COR-L47 (cell line): ENCODE measurements at places on chromosomes 4 and X.

DNA sequence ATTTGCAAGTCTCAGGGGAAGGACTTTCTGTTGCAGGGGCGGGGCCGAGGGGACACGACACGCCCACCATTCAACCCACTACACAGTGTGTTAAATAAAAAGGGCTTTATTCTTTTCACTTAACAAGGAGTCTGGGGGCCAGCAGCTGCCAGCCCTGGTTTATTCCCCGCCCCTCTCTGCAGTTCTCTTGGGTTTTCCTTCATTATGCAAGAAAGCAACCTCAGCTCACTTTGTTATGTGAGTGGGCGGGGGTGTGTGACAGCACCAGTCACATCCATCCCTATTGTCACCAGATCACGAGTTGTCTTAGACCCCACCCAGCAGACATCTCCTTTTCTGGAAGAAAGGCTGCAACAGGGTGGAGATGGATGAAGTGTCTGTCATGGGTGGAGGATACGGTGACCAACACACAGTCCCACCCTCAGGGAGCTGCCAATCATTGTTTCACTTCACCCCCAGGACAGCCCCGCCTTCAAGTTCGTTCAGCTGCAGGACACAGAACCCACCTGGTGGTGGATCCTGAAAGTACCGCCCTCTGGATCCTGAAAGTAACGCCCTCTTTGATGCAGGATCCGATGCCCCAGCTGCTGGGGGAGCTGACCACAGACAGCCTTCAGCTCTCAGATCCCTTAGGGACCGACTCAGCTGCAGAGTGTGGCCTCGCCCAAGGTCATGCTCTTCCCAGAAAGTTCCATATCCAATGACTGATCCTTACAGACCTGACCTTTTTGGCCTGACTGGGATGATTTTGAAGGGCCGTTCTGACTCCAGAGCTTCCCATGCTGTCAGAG, 79.6 kb downstream of the SMIM20 start:
- DNase-seq: peak; percentile 3

DNA sequence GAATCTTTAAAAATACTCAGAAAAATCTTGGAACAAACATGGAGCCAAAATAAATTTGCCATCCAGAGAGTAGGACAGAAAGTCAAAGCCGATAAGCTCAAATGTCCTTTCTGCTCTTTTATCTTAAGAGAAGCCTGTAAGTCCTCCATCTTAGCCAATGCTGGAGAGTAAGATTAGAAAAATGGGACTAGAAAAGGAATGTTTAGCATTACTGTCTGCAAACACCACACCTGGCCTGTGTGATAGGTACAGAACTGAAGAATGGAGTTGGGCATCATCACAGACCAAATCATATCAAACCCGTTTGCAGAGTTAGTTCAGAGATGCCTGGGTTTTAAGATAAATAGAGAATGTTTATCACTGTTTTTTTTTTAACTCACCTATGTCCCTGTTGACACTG, 10.5 kb upstream of the SLC39A8 start:
- DNase-seq: no peak

DNA sequence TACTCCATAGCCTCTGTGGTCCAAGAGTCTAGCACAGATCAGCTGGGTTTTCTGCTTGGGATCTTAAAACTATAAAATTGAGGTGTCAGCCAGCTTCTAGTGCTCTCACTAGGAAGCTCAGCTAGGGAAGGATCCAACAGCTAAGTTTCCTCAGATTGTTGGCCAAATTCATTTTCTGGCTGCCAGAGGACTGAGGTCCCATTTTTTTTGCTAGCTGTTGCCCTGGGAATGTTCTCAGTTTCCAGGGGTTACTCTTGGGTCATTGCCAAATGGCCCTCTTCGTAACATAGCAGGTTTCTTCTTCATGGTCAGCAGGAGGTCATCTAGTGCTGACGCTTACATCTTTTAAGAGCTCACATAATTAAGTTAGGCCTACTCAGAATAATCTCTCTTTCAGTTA, 2178.2 kb downstream of the ARAP2 start:
- no peak for DNase-seq

DNA sequence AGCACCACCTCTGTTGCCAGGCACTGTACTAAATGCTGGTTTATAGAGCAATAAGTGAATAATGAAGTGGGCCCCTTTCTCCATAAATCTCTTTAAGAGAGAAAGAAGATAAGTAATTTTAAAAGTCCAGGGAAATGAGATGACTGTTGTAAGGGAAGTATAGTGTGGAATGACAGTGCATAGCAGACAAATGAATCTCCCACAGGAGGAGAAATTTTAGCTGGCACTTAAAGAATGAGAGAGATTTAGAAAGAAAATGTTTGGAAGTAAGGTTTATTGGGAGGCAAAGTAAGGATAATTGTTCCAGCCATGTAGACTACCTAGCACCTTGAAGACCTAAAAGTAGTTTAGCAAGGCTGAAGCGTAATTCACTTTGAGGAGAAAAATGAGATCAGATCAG, 1081.1 kb upstream of the PABPC4L start:
- no peak for DNase-seq

- DNase-seq: no peak
Observed at GRCh38 chr4:44221407-44221806, 227.2 kb downstream of the KCTD8 start.
